NCI-H1417 treated with DMSO at 0.1 percent for 48 hours (cell line): ENCODE measurements at places on chromosomes 2 and 18.
A peak's percentile ranks its signal among the peaks of the same experiment; 100 is the strongest.

DNA sequence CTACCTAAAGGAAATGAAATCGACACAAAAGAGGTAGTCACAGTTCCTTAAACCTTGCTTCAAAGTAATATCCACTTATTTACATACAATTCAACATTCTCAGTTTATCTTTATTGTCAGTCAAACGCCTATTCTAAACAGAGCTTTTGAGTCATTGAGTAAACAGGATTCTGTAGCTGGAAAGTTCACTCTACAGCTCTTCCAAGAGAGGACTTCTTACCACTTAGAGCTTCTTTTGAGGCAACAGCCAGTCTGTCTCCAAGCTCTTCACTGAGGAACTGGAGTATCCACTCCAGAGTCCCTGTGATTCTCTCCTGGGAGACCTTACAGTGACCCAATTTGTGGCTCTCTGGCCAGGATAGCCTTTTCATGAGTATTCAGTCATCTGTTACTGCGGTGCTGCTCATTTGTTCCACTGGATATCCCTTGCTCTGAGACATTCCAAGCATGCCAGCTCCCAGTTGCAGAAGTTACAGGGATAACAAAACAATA lies 210.9 kb upstream of the OSR1 start:
- no peak for DNase-seq

DNA sequence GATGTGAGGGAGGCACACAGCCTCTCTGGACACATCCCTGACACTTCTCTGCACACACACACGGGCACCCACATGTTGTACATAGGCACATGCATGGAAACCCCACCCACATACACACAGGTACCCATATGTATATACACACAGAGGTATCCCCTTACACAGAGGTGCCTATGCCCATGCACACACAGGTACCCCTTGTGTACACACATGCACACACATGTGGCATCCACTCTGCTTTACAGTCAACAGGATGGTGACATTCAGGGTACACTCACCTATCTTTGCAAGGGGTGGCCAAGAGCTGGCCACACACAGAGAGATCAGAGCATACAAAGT lies 59.5 kb downstream of the FAM168B start:
- DNase-seq: no peak

- no peak for DNase-seq
Measured at GRCh38 chr2:41736105-41736567, 311.7 kb upstream of the PKDCC start.

- DNase-seq: no peak
Measured at GRCh38 chr2:203759690-203760365, 53.4 kb downstream of the CD28 start.

DNA sequence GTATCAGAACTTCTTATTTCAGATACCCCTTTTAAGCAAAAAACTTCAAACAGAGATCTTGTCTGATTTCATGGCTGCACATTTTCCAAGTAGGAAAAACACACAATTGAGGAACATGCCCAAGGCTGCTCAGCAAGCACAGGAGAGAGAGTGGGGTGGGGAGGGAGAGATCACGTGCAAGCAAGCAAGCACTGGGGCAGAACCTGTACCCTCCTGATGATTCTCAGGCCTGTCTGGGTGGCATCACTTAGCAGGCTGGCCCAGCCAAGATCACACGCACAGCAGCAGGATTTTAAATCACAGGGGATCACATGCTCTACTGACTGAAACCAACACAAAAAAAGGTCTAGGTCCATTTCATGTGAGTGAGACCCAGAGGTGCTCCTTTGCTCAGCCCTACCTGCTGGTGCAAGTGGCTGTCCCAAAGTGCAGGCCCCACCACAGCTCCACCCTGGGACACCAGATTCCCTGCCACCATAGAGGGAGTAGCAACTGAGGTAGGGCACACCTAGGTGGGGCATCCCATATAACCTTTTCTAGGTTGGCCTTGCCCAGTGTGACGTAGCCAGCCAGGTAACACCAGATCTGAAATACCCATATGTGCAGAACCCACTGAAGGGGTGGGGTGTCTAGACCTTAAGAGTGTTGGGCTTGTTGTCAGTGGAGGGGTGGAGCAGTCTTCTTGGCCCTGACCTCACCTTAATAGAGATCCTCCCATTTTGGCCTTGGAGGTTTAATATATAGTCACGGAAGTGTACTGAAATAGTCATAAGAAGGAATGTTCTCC lies 1.8 kb upstream of the LYPD6B start:
- DNase-seq: no peak

- no peak for DNase-seq
Measured at GRCh38 chr18:46035696-46036680, 36.1 kb downstream of the PSTPIP2 start.

GRCh38 chr18:35424356-35424755 lies 47.2 kb upstream of the ZNF396 start:
- DNase-seq: no peak

DNA sequence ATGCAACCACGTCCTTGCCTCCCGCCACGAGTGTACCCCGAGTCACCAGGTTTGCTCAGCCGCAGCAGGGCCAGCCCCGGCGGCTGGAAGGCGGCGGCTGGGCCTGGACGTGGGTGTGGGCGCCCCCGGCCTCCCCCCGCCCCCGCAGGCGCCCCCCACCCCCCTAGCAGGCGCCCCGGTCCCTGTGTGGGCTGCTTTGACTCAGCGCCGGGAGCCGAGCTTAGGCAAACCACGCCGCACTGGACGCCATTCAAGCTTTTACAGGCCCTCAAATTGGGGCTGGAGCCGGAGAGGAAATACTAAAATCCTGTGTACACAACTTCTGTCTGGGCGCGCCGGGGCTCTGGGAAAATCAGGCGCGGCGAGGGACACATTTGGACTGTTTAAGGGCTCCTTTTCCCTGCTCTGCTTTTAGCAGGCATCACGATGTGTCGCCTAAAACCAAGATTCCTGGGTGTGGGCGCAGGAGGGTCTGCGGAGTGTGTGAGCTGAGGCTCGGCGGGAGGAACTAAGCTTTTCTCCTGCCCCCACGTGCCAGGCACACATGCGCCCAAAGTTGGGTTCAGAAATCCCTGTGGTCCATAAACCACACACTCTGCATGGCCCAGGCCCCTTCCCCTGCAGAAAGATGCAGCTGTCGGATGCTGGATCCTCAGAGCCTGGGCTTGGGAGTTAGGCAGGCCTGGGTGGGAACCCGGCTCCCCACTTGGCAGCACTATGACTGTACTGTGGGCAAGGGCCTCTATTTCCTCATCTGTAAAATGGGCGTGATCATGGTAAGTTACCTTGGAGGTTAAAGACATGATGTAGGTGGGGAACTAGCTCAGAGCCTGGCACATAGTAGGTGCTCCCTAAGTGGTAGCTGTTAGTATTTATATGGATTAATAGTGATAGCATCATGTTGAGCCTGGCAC lies 57.6 kb downstream of the ATOH8 start:
- no peak for DNase-seq

- DNase-seq: no peak
Measured at GRCh38 chr2:202118168-202118567, 45.1 kb downstream of the KIAA2012 start.

DNA sequence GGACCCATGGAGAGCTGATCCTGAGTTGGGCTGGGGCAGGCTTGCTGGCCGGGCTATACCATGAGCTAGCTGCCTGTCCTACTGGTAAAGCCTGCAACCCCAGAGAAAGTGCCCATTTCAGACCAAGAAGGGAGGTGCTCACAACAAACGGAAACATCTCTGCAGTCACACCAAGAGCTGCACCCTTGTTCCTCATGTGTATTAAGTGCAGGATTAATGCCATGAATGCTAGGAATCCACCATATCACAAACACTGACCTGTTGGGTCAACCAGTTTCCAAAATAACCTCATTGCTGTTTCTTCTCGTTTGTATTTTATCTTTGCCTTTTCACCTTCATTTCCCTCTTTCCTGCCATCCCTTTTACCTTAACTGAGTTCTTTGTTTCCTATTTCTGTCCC lies 69.9 kb downstream of the AFF3 start:
- no peak for DNase-seq

- DNase-seq: no peak
Measured at GRCh38 chr2:236769981-236770671, 200.5 kb downstream of the ACKR3 start.

- no peak for DNase-seq
Measured at GRCh38 chr2:74576863-74577229, 22.3 kb downstream of the DOK1 start.

DNA sequence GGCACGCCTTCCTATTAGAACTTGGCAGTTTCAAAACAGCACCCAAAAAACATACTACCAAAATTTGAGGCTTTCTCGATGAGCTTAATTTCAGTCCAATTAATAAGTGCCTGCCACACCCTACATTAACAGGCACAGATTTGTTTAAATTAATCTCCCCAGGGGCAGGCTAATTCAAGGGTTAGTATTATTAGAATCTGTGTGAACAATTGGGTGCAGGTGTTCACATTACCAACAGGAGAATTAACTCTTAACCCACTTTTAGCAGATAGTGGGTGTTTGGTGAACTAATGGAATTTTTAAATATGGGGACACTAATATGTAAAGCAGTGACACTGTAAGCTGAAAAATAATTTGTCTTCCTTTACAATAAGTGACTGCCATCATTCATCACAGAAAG lies 4.1 kb downstream of the MBD2 start:
- peak; percentile 11 for DNase-seq

DNA sequence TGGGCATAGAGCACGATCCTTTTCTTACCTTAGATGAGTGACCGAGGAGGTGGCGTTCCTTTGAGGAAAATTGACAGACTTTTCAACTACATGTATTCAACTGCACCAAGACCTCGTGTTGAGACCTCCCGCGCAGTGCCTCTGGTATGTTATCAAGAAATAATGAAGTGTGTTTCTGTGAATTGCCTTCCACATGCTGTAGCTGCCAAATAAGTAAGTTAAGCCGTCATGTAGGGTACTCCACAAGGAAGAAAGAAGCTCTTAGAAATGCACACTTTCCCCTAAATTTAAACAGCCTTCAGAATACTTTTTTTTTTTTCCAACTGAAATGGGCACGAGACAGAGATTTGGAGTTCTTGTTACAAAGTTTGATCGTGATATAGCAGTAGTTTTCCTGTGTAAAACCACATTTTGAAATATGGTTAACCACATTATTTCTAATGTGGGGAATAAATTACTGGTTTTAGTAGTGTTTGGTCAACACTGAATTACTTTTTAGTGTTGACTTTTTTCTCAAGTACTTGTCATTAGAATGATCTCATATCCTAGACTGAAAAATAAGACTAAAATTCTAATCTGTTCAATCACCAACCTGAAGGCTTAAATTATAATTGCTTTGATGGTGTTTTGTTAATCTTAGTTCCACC lies 30.5 kb downstream of the PDK1 start:
- DNase-seq: no peak

DNA sequence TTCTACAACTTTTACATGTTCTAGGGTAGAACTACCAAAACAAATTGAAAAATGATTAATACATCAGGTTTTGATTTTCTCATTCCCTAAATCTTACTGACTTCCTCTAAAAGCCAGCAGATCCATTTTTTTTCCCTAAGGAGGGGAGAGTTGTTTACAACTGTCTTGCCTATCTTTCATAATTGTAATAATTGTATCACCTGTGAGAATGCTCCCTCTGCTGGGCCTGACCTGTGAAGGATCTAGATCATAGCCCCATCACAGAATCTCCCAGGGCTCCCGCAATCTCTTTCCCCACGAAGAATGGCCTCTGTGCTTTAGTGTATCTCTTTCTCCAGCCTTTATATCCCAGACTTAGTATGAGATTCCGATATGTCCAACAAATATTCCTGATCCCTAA lies 9.1 kb downstream of the LOXL3 start:
- DNase-seq: no peak

GRCh38 chr18:33805592-33805991 lies 227.6 kb downstream of the ASXL3 start:
- no peak for DNase-seq

DNA sequence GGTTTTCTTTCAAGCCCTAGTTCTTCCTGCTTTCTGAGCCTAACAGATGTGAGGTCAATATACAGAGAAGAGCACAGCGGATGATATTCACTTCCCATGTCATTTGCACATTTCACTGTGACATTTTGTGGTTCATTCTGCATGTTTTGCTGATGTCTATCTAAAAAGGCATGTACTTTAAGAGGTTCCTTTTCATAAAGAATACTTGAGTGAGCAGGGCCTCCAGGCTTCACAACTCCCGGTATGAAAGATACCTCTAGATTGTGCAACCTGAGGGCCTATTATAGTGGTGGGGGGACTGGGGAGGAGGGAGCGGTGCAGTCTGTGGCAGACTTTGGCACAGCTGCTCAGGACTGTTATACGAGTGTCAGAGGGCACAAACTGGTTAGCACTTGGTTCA lies 54.6 kb downstream of the CPO start:
- no peak for DNase-seq

- no peak for DNase-seq
Measured at GRCh38 chr2:201622306-201622970, 20.9 kb downstream of the TMEM237 start.

DNA sequence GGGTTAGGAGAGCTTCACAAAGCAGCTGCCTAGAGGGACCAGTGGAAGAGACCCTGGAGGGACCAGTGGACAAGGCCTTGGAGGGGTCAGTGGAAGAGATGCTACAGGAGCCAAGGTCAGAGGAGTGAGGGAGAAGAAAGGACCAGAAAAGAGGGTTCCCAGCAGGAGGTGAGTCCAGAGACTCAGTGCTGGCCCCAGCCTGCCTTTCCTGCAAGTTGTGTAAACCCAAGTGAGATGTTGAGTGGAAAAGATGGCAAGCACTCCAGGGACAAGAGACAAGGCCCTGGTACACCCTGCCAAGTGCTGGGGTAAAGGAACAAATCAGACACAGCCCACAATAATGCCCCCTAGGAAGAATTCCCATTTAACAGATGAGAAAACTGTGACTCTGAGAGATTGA lies 94.4 kb downstream of the TTC32 start:
- no peak for DNase-seq

DNA sequence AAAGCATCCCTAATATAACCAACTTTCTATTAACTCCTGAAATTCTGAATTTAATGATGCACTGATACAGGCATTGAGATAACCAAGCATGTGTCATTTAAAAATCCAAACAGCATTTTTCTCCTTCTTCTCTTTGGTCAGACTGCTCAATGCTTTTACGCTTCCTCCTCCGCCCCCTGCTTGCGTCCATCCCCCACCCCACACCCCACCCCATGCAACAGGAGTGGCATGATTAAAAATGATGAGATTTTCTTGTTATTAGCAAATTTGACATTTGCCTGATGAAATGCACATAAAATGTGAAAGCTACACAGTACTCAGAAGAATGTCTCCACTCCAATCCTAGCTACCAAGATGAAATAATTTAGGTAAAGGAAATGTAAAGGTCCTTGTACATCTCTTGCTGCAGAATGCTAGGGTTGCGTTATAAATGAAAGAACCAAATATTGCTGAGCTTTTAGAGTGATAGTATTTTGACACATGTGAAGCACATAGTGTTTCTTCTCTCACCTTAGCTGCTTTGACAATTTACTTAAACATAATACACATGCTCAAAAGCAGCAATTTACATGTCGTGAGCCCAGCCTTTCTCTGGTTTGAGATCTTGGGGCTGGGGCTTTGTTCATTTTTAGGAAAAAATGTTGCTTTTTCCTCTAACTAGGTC lies 263.8 kb downstream of the MEIS1 start:
- no peak for DNase-seq

GRCh38 chr2:61774351-61774750 lies 79.5 kb downstream of the FAM161A start:
- DNase-seq: no peak

- no peak for DNase-seq
Measured at GRCh38 chr2:147051248-147051647, 793.6 kb upstream of the ACVR2A start.
